HFF-Myc (cell line): ENCODE measurements at places on chromosomes 3 and 15.

GRCh38 chr3:15479400-15480224 is 41.9 kb downstream of the COLQ start:
- no peak for DNase-seq

GRCh38 chr3:185820973-185821758 is 3.7 kb downstream of the IGF2BP2 start:
- DNase-seq: peak; percentile 79

DNA sequence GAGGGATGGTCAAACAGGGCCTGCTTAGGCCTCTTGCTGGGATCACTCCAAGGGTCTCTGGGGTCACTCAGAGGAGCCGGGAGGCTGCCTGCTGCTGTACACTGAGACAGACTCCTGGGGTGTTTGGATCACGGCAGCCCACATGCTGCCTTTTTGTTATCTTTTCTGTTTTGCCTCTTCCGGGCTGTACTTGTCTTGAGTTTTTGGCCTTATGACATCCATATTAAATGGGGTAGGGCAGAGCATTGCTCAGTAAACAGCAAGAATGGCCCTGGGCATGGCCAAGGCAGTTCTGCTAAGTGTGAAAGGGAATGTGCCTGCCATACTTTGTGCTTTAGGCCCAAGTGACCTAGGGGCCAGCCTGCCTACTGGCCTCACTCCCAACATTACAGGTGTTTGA is 771 bp upstream of the ENTPD3 start:
- DNase-seq: no peak

DNA sequence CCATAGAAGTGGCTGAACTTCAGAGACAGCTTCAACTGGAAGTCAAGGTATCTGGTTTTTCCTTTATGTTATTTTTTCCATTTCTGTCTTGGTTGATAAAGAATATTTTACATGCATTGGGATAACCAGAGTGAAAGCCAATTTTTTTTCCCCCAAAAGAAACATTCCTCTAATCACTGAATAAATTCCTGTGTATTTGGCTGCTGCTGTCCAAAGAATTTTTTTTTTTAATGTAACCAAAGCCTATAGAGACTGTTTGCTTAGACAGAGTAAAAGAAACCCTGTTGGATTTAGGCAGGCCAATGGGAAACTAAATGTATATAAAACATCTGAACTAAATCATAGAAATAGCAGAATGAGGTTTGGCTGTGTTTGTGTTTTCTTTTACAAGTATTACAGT is 75.2 kb downstream of the CGNL1 start:
- DNase-seq: no peak

- DNase-seq: no peak
Measured at GRCh38 chr3:187685948-187686347, 15.8 kb upstream of the SST start.

DNA sequence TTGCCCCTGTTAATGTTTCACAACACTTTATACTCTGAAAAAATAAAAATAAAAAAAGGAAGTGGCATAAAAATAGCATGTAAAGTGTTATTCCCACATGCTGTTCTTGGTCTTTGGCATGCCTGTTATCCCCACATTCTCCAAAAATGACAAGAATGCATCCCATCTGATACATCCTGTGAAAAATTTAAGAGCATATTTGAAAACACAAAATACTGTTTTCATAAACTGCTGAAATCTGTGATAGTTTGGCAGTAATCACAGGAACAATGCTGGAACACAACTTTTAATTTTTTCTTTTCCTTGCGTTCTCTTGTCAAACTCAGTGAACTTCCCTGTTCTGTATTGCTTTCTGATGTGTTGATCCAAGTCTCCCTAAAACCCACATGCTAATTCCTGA is 288.8 kb downstream of the ROBO2 start:
- no peak for DNase-seq
